ENCODE measurements at places on chromosomes 12 and 14.

- no peak for DNase-seq
These were observed 43.7 kb upstream of the PRMT8 start for GRCh38 chr12:3447318-3447717.

DNA sequence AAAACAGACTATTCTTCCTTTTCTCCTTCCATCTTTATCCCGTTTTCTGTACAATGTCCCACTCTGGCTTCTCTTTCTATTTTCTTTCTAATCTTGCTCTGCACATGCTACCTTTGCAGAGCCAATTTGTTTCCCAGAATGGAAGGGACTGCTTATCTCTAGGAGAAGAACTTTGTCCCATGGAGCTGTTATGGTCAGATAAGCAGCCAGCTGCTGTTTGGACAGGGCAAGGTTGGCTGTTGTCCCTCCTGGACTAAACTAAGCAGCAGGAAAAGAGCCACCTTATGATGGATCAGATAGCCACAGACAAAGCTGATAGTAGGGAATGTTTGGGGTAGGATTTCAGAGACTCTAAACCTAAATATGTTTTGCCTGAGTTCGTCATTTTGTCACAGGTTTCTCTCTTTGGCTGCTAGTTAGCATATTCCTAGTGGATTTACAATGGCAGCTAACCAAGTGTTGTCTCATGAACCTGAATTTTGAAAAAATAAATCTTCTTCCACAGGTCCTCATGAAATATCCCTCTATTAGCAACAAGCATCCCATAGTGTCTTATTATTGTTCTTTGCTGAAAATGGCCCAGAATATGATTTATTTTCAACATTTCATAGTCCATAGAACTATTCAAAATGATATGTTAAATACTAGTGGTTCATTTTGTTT is 262.8 kb downstream of the SLC16A7 start:
- DNase-seq, result no peak

GRCh38 chr14:29463727-29464395 is 463.8 kb downstream of the PRKD1 start:
- DNase-seq, result no peak

GRCh38 chr14:64844272-64844671 is 35.4 kb downstream of the SPTB start:
- DNase-seq, result no peak

DNA sequence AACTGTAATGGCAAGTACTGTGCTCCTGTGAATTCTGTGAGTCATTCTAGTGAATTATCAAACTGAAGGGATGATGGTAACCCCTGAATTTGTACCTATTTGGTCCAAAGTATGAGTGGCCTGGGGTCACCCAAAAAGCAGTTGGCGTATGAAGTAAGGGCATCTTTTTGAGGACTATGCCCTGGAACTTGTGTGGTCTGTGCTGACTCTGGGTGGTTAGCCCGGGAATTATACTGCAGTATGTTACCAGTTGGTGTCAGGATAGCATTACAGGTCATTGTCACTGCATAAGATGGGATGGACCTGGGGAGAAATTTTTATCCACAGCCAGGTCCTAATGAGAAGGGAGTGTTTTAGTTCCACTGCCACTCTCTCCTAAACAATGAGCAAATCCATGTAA is 174.7 kb downstream of the SSPN start:
- DNase-seq, result no peak

DNA sequence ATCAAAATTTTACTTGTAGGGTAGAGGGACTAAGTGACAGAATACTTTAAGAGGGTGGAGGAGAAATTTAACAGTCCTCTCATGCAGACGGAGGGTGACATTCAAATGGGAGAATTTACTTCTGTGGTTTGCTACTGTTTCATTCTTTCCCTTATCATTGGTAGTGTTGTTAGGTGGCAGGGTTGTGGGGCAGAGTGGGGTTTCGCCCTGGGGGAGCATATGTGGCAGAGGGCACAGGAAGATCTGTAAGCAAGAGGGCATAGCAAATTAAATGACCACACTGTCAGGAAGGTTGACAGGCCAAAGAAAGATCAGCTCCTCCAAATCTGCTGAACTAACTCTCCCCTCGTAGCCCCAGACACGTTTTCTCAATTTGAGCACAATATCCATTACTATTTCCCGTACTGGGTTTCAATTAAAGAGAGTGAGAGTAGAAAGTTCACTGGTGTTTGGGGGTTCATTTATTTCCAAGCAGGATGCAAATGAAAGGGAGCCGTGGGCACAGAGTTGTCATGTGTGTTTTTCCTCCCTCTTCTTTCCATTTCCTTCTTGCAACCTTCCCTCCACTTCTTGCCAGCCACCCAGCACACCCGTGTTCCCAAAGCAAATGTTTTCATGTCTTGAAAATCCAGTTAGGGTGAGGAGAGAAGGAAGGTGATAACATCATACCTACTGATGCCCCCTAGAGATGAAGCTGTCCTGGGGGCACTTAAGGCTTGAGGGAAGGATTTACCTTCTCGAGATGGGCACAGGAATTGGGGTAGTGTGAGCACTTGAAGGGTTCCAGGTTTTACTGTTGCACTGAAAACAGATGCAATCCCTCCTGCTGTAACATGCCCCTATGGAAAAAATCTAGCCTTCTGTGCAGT is 6.5 kb upstream of the TBX3 start:
- DNase-seq, result no peak

- no peak for DNase-seq
These were observed 493.1 kb upstream of the CCDC196 start for GRCh38 chr14:65993103-65993502.

GRCh38 chr14:28294834-28295440 is 471.6 kb upstream of the FOXG1 start:
- DNase-seq, result no peak

- no peak for DNase-seq
These were observed 301.8 kb upstream of the TMPO start for GRCh38 chr12:98213556-98213955.

DNA sequence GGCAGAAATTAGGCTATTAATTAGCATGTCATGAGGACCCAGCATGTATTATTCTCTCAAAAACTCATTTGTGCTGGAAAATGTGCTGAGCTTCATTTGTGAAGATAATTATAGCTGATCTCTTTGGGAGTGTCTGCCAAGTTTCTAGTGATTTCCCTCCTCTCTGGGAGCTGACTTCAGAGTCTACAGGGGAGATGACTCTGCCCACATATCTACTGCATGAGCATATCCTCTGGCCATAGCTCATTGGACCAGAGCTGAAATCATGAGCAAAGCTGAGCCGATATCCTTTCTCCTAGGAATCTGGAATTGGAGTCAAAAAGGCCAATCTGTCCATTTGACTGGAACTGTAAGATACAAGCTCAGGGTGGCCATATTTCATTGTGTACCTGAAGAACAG is 5.9 kb downstream of the CCDC198 start:
- DNase-seq, result no peak

DNA sequence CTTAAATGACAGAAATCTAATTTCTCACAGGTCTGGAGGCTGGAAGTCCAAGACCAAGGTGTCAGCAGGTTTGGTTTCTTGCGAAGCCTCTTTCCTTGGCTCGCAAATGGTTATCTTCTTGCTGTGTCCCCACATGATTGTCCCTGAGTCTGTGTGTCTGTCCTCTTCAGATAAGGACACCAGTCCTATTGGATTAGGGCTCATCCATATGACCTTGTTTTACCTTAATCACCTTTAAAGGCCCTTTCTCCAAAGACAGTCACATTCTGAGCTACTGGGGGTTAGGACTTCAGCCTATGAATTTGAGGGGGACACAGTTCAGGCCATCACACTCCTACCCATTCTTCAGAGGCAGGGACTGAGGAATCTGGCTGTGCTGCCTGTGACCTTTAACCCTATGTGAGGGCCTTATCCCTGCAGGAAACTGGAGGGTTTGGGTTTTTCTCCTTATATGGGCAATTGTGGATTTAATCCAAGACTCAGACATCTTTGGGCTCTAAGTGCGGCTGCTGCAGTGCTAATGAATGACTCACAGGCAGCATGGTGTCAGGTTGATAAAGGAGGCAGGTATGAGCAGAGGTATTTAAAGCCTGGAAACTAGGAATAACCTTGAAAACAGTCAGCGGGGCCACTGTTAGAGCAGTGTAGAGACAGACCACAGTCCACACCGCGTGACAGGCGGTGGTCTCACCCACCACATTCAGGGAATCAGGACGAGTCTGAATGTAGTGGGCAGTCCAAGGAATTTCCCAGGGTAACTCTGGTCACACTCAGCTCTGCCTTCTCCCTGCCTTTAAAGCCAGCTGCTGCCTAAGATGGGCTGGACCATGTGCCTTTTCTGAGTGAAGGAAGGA is 10.2 kb downstream of the TPCN1 start:
- DNase-seq, result no peak

GRCh38 chr12:80513211-80513610 is 69.2 kb downstream of the PTPRQ start:
- DNase-seq, result no peak

DNA sequence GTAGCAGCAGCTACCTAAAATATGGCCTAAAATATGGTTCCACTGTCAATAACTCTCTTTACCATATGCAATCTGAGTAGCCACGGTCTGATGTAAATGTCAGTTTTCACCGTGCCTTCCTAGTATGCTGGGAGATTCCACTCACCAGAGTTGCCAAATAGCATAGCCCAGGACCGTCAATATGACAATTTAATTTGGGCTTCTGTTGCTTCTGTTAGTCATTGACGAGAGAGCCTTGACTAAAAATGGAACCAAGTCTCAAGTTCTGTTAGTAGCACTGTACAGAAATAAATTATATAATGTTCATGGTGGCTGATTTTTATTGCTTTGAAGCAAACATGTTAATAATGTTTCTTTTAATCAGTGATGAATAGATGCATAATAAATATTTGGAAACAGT is 348.4 kb downstream of the BCAT1 start:
- DNase-seq, result no peak

GRCh38 chr12:100166232-100166631 is 23.6 kb upstream of the BLTP3B start:
- no peak for DNase-seq
